ENCODE measurements at places on chromosomes 7 and 10.

DNA sequence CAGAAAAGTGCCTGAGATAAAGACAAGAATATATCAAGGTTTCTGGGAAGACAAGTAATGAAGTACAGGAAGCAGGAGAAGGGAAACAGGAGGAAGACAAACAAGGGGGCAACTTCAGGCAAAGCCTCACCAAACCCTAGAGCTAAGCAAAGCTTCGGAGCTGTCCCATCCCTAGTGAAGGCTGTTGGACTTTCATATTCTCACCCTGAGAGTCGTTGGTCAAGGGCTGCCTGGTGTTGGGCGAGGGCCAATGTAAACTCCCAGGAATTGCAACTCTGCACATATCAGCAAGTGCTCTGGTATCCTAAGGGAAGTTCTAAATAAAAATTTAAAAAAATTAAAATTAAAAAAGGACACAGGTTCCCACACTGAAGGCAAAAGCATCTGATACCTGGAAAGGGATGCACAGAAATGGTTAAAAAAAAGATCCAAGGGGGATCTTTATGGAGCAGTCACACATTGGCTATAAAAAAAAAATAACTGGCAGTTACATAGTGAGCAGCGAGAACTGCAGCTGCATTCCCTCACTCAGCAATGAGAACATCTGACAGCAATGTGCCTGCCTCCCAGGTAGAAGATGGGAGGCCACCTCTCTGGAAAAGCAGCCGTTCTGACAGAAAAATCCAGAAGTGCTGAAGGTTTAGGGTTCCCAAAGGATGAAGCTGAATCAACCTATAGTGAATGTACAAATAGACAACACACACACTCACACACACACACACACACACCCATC lies 304.7 kb downstream of the WDR11 start:
- DNase-seq: no peak

GRCh38 chr7:117278040-117278439 lies 44.8 kb downstream of the WNT2 start:
- DNase-seq: no peak

DNA sequence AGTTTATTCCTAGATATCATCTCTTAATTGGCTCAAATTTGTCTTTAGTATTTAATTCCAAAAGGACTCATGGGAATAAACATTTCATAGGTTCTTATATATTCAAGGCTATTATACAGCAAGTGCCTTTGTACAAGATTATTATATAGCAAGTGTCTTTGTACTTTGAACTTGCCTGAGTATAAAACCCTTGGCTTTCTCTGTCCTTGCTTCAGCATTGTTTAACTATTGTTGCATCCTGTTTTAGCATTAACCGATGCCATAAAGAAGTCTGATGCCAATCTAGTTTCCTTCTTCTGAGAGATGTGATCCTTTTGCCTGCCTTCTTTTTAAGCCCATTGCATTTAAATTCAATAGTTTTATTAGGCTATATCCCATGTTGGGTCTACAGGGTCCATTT lies 270.0 kb downstream of the NEBL start:
- DNase-seq: no peak

- DNase-seq: no peak
Measured at GRCh38 chr7:114934713-114935112, 12.8 kb downstream of the MDFIC start.

DNA sequence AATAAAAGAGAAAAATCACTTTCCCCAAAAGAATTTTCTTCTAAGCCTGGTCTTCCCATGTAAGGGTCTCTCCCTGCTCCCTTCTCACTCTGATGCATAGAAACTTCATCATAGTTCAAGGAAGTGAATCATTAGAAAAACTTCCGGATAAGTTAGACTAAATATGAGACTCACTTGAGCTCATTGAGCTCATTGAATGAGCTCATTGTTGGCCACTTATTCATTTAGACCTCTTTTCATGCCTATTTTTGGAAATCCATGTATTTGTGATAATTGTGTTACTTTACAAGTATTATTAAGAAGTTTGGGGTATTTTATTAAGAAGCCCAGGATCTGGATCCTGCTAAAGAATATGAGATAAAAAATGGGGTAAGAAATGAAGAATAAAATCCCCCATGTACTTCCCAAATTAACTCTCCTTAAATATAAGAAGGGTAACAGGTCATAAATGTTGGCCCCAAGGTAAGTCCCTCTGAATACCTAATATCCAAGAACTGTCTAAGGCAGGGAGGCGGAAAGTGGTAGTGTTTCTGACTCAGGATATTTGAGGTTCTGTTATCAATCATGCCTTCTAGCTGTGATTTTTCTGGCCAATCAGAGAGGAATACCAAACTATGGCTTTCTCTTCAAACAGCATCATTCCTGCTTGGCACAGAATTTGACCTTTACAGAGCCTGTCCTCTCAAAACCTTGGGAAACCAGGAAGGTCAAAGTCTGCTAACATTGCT lies 236.5 kb upstream of the PTN start:
- DNase-seq: no peak

DNA sequence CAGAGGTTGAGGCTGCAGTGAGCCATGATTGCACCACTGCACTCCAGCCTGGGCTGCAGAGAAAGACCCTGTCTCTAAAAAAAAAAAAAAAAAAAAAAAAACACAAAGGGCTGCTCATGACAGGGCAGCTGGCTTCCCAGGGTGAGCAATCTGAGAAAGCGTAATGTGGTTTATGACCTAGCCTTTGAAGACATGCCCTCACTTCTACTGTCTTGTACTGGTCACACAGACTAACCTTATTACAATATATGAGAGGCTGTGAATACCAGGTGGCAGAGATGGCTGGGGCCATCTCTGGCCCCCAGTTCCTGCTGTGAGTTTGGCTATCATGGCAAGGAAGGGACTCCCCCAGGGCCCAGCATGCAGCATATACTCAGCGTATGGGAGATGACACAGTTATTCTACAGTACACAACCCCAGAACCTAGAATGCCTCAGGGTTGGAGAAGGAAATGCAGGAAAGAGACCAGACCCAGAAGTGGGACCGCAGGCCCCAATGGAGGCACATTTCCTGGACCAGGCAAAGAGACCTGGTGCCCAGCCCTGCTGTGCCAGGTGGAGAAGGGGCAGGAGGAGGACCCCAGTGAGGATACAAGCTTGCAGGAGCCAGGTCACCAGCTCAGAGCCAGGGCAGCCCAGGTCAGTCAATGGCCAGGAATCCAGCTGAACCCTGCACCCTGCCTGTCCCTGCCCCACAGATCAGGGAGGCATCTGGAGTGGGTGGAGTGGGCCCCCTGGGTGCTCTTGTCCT lies 26.3 kb downstream of the NPTX2 start:
- no peak for DNase-seq

DNA sequence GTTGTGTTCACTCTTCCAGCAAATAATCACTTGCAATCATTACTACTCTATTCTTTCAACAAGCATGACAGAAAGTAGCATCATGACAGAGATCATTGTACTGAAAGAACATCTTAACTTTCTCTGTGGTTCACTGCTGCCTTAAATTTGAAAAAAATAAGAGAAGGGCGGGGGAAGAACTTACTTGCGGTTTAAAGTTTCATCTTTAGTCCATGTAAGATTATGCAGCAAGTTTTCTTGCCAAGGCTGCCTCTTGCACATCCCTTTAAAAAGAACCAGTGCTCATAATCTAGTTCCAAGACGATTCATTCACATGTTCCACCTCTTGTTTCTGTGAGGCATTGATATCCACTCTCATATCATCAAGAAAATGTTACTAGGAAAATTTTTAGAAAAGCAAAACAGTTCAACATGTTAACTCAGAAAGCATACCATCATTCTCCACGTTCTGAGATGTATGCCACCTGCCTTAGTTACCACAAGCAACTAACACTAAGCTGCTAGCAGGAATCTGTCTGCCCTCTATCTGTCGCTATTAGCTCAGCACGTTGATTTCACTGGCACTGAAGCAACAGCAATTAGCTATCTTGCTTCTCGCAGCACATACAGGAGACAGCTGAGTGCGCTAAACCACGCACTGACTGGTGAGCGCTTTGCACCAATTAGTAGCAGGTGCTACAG lies at the start of gene PCDH15:
PCDH15 (minus strand) TSS at position 491 of the 681 bp plus-strand sequence. CDS start 136,969 bp downstream, outside the sequence.
- DNase-seq: no peak

DNA sequence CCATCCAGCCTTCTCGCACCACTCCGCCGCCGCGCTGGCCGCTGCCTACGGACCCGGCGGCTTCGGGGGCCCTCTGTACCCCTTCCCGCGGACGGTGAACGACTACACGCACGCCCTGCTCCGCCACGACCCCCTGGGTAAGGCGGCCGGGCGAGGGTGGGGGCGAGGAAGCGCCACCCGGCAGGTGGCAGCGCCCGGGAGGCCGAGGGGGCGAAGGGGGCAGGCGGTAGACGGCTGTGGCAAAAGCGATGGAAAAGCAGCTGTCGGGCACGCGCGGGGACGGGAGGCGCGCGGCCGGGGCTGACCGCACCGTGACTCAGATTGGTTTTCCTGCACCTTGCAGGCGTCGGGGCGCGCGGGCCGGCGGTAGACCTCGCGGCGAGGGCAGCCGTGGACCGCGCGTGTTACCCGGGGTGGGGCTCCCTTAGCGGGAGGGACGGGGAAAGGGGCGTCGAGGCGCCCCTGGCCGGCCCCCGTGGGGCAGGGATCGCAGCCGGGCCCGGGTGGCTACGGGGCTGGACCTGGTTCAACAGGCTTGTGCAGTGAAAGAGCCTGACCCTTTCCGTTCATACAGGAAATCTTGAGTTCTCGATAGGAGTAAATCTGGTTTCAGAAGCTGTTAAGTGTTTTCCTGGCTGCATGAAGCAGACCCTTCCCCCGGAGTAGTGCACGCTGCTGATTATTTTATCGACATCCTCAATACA lies 608 bp downstream of the HHEX start:
- peak; percentile 60 for DNase-seq

- DNase-seq: no peak
Measured at GRCh38 chr7:20113427-20114027, 103.7 kb downstream of the MACC1 start.

- peak; percentile 30 for DNase-seq
Measured at GRCh38 chr10:77877441-77878344, 48.9 kb downstream of the DLG5 start.

DNA sequence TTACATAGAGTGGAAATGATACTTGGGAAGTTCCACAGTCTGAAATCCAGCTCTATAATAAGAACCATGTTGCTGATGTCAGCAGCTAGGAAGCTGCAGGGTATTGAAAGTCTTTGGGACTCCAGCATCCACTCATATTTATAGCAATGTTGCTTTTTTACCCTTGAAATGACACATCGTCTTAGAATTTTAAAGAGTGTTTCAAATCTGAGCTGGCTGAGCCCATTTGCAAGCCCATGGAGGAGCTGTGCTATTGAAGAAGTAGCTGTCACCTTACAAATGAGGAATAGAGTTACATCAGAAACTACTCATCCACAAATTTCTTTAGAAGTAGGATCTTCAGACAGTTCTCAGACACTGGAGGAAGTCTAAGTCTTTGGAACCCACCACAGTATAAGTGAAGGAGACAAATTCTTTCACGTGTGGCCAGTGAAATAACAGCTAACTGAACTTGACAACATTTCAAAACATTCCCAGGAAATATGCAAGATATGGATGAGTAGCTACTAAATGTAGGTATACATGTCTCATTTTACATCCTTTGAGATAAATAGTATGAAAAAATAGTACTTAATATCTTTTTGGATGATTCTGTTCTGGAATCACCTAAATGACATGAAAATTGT lies 203.6 kb downstream of the ZNF365 start:
- no peak for DNase-seq

- no peak for DNase-seq
Measured at GRCh38 chr10:133616371-133617130, 10.0 kb downstream of the FRG2B start.

DNA sequence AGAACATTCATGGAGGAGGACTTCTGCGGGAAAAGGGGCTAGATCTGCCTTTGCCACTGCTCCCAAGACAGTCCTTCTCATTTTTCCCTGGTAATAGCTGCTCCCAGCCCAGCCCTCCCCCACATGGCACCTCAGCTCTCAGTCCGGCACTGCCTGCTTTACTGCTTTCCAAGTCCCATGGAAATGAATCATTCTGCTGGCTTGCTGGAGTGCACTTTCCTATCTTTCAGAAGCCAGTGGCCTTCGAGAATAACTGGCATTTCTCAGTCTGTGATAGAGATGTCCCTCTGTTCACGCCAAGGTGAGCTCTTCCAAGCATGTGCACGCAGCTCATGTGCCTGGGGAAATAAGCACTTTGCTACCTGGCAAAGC lies 61.4 kb downstream of the SYPL1 start:
- no peak for DNase-seq

DNA sequence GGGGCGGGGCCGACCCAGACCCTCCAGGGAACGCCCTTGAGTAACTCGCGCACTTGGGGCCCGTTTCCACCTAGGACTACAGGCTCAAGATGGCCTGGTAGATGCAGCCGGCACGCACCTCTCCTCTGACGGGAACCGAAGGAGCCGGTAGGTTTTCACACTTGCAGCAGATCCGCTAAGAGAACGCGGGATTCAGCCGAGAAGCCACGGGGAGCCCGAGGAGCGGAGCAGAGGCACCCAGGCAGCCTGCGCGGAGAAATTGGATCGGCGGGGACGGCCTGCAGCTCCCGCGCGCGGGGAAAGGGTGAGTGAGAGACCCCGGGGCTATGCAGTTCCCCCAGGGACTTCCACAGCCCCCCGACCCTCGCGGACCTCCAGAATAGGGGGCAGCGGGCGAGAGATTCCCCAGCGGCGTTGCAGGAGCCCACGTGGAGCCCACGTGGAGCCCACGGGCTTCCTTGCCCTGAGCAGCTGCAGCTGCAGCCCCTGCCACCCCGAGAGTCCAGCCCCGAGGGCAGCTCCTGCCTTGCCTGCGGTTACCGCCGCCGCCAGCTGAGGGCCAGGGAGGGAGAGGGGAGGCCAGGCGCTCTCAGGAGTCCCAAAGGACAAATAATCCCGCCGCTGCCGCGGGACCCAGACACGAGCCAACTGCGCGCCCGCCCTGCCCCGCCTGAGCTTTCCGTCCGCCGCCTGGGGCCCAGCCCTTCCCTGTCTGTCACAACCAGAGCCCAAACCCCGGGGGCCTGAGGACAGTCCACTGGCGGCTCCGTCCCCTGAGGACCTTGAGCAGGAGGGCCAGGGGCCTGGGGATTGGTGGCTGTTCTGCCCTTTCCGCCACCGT lies 13.1 kb downstream of the IFT22 start:
- DNase-seq: no peak

DNA sequence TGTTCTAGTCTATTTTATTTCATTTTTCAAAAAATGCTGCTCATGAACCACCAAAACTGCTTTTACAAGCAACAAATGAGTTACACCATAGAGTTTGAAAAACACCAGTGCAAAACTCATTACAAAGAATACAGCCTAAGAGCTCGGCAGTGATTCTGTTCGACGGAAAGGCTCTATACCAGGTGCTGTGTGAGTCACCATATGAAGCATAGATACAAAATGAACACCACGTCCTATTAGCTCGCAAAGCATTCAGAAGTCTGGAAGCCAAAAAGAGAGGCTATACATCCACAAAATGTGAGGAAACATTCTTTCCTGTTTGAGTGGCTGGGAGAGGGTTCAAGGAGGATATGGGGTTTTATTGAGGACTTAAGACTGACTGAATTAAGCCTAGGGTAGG lies 136.1 kb downstream of the ATE1 start:
- DNase-seq: no peak

- DNase-seq: no peak
Measured at GRCh38 chr7:12458520-12459131, 55.0 kb upstream of the VWDE start.
